ENCODE measurements at places on chromosomes 6 and 20. TPM values are rescaled to one million over a fixed set of nuclear protein-coding genes. Genes with fewer than 3 reads are reported as not detected.

The NHLRC1 gene
- 2.5 TPM for polyA plus RNA-seq

DNA sequence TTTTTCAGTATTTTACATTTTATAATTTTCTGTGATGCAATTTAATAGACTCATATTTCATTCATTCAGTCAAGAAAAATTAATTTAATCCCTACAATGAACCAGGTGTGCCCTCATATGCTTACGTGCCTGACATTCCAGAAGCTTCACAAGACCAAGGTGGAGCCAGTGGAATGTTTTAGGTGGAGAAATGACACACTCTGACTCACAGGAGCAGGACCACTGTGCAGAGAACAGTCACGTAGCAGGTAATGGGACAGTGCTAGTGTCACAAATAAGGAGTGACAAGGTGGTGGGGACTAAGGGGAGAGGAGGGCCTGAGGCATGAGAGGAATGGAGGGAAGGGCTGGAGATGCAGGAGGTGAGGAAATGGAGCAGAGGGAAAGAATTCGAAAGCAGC lies 37.0 kb upstream of the HLA-G start:
- no peak for DNase-seq

DNA sequence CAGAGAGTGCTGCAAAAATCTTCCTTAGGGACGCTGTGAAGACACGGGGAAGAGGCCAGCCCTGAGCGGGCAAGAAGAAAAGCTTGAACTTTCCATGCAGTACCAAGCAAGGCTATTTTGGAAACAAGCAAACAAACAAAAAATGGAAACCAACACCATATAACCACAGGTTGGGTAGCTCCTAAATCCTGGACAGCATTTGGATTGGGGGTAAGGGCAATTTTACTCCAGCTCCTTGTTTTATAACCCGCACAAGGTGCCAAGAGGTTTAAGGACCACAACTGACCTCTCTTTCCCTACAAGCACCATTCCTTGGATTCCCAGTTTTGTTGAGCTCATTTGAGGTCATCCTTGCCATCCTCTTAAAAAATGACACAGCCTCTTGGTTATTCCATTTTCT lies 31.4 kb upstream of the SMIM29 start:
- DNase-seq = no peak

DNA sequence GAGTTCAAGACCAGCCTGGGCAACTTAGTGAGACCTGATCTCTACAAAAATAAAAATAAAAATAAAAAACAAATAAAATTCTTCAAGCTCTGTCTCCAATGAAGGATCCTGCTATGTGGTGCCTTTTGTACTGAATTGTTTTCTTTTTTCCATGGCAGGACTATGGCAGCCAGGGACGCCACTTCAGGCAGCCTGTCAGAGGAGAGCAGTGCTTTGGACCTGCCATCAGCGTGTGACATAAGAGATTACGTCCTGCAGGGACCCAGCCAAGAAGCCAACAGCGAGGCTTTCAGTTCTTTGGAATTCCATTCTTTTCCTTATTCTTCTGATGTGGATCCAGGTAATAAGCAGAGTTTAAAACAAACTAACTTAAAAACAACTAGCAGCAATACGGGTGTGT lies 22.5 kb downstream of the SHLD1 start:
- no peak for DNase-seq

- peak; percentile 44 for DNase-seq
These were observed 54.2 kb upstream of the HLA-A start for GRCh38 chr6:29887819-29888776.

All from left lung (tissue), 14 donors.